CD4-positive, CD25-positive, alpha-beta regulatory T cell (primary cell): ENCODE measurements at places on chromosomes 2 and 18.

DNA sequence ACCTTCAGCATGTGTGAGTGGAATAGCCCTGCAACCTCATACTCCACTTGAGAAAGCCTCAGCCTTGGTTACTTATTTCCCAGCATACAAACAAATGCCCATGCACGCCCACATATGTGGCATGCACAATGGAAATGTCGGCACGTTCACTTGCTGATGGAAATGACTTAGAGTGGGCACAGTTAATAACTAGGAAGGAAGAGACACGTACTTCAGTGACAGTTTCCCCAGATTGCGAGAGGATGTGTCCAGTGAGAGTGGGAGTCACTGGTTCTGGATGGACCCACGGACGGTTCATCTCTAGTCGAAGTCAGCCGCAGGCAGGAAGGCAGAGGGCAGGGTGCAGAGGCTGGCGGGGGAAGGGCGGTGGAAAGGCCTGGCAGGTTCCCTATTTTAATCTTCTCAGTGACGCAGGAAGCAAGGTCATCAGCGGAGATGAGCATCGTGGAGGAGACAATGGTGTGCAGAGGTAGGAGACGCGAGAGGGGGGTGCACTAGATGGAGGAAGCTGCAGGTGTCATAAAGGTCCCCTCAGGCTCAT, 350.7 kb upstream of the MYT1L start:
- no peak for DNase-seq

DNA sequence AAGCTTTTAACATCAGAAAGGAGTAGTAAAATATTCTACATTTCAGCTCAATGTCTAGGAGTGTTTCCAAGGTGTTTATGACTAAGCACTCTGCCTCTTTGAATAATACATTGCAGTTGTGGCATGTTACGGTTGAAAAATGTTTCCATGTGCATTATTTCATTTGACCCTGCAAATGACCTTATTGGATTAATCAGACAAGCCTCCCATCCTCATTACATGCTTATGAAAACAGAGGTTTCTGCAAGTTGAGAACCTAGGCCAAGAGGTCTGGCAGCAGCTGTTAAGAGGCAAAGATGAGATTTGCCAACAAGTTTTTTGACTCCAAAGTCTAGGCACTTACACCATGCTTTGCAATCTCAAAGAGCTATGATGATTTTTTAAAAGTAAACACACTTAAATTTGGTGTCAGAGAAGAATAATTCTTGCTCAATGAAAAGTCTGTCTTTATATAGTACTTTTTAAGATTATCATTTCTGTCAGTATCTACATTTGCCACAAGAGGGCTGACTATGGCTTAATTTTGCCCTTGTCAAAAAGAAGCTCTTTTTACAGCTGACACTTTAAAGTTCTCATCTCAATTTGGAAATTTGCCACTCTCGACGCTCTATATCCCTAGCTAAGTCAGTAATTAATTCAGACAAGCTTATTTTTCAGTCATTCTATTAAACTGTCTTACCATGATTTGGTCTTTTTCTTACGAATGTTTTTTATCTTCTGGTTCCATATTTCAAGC, 260.6 kb downstream of the PAX3 start:
- DNase-seq = no peak

GRCh38 chr2:181886192-181886591, 5.3 kb upstream of the ITPRID2 start:
- DNase-seq = no peak

- no peak for DNase-seq
These were observed 71.0 kb upstream of the PPP1CB start for GRCh38 chr2:28680657-28681056.

DNA sequence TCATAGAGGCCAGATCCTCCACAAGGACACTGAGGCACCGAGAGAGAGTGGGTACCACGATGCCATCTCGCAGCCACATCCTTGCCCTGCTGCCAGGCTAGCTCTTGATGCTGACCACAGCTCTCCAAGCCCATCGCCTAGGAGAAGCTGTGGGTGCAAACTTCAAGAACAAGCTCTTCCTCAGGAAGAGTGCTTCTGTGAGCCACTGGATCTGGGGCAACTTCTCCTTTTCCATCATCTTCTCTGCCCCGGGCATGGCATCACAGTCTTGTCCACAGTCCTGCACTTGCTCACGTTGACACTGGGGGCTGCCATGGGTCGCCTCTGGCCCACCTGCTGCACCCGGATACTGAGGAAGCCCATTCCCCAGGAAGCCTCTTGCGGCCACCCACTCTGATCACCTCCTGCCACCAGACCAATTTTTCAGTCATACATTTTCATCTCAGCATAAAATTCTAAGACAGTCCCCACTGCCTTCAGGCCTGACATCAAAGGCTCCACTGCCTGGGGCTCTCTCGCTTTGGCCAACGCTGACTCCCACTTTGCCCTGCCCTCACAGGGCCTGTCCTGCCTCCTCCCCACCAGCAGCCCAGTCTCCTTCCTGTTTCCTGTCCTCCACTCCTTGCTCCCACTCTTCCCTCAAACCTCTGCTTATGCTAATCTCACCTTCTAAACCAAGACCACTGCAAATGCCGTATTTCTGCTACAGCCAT, 243.9 kb downstream of the AFF3 start:
- DNase-seq = no peak

DNA sequence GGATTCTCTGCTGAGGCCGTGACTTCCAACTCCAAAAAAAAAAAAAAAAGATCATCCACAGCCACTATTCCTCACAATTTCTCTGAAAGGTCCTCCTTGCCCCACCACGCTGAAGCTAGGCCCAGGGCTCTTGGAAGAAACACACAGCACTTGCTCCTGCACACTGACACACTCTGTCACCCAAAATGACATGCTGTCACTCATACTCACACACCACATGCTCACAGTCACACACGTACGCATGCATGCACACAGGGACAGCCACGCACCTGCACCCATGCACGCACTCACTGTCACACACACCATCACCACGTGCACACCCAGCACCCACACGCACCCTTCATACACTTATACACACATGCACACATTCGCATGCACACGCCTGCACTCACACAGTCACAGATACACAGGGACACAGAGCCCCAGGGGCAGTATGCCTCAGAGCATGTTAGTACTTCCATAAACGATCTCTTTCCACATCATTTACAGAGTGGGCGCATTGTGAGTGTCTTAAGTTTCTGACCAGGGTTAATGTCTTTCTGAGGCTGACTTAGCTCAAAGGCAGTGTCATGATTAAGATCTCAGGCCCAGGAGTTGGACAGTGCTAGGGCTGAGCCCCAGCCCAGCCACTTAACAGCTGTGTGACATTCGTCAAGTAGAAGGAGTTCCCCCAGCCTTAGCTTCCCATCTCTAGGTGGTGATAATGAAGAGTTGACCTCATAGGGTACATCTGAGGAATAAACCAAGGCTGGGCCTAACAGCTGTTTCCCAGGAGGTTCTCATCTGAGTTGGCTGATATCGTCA, 93.4 kb downstream of the GLI2 start:
- no peak for DNase-seq

GRCh38 chr2:26477126-26477910, 606 bp downstream of the OTOF start:
- DNase-seq = no peak

DNA sequence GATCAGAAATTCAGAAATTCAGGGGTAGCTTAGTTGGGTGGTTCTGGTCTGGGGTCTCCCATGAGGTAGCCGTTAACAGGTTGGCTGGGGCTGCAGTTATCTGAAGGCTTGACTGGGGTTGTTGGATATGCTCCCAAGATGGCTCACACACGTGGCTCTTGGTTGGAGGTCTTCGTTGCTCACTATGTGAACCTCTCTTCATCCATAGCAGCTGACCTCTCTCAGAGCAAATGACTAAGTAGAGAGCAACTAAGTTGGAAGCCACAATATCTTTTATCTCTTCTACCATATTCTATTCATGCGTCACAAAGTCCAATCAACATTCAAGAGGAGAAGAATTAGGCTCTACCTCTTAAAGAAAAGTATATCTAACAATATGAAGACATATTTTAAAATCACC, 38.7 kb upstream of the SERTAD2 start:
- no peak for DNase-seq

DNA sequence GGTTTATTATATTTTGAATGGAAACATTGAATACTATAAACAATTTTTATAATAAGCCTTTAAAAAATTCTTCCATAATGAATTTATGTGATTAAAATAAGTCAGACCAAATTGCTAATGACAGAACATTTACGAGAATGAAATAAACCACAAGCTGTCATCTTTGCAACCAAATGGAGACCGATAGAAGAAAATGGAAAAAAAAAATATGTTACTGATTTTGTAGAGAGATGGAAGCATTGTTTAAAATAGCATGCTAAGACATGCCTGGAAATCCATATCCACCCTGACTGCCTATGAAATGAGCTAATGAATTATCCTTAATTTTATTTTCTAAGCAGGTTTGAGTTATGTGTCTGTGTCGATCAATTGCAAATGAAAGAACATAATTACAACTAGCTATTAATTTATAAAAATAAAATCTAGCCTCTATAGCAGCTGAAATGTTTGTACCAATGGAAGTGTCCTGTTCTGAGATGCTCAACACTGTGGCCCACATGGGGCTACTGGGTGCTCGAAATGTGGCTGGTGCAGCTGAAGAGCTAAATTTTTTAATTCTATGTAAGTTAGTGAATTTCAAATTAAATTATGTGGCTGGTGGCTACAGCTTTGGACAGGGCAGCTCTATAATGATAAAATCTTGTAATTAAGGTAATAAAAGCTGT, 832.8 kb downstream of the RNF144A start:
- no peak for DNase-seq

- no peak for DNase-seq
These were observed 70.2 kb upstream of the FSHR start for GRCh38 chr2:49224426-49225010.

DNA sequence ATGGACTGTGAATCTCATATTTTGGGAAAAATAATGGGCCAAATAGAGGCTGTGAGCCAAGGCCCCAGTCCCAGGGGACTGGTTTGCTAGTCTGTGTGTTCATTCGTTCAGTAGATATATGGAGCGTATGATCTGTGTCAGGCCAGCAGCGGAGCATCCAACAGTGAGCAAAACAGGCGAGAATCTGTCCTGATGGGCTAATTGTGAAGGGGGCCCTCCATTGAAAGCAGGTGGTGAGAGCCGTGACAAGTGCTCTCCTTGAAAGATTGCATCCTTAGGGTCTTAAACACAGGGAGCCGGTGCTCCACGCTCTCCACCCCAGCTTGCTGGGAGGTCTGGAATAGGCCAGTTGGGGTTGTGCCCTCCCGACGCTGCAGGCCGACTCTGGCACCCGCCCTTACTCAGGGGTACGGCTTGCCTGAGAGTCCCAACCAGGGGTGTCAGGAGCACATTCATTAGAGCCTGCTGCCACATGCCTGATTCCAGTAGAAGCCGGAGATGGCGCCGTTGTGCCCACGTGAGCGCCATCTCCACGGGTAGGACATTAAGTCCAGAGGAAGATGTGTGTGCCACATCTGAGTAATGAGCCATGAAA, 213.3 kb downstream of the SH3RF3 start:
- no peak for DNase-seq

- DNase-seq = no peak
These were observed 13.4 kb downstream of the BCL11A start for GRCh38 chr2:60540074-60540473.

- no peak for DNase-seq
These were observed 129.4 kb downstream of the TFCP2L1 start for GRCh38 chr2:121155502-121156056.

- DNase-seq = no peak
These were observed 391.1 kb downstream of the TNS1 start for GRCh38 chr2:217611626-217612127.

GRCh38 chr2:25558262-25558661, 115.1 kb downstream of the DTNB start:
- no peak for DNase-seq

DNA sequence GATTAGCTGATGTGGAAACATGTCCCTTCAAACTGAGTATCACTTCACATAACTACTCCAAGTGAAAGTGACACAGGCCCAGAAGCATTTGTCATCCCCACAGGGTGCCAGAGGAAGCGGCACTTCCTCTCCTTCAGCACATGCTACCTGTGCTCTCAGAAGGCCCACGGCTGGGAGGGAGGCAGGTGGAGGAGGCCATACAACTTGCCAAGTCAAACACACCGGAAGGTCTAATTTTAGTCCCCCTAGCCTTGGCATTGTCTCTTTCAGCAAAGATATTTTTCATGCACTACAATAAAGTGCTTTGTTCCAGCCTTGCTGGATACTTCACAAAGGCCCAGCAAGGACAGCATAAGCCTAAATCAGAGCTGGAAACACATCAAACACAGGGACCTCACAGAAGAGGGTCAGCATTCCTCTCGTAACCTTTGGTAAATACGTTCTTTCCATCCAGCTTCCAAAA, 38.0 kb downstream of the VSNL1 start:
- DNase-seq = no peak

DNA sequence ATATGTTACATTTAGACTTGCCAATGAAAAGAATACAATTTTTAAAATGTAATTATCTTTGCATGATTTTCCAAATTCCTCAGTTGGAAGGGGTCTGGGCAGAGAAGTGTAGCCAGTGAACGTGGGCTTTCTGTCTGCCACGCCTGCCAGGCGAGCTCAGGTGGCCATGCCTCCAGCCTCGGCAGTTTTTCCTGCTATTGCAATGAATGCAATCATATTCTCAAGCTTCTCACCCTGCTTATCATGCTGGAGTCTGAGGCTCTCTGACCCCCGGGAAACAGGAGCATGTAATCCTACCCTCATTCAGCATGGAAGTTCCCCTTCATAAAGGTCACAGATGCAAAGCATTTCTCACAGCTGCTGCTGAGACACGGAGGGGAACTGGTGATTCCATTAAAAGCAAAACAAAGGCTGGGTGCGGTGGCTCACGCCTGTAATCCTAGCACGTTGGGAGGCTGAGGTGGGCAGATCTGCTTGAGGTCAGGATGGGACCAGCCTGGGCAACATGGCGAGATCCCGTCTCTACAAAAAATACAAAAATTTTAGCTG, 154.8 kb downstream of the MBP start:
- no peak for DNase-seq

DNA sequence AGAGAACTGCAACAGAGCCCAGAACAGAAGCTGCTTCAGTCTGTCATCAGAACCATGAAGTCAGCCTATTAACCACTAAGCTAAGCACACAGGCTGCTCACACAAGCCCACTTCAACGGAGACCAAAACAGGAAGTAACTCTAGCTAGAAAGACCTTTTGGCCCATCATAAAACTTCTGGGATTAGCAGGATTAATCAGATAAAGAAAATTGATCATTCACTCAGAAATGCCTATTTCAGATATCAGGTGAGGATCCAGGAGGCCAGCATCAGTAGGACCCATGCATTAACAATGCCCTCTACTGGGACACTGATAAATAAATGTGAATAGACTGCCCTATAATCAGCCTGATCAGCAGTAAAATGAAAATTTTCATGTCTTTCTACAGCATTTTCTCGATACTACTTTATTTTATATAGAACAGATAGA, 101.4 kb downstream of the WDPCP start:
- no peak for DNase-seq
